ENCODE measurements at places on chromosomes 3 and 15.

DNA sequence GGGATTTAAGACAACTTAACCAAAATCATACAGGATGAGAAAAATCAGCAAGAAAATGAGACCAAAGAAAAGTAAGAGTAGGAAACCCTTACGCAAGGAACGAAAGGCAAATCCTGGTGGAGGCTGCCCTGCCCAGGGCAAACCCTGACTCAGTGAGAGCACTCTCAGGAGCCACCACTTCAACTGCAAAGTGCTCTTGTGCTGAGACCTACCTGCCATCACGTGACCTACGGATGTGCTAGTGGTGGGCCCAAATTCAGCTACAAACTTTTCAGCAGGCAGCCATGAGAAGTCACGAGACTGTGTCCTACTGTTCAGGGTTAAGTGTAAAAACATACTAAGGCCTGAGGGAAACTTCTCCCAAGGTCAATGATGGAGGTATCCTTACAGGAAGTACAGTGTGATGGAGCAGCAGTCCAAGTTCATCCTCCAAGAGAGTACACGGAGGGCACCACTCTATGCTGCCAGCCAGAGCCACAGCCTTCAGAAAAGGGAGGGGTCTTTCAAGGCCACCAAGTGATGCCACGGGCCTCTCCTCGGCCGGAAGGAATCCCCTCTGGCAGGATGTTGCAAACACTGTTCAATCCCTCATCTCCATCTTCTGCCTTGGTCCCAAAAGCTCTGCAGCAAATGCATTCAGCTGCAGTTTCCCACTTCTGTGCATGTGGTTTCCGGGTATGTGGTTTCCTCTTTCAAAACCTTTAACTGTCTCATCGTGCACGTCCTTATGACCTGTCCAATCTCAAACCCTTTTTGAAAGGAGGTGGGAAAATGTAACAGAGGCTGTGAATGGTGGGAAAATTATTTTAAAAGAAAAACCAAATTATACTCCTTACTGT, 9.5 kb downstream of the CHSY1 start:
- peak; percentile 58 for DNase-seq

- DNase-seq: no peak
Observed at GRCh38 chr15:68204776-68205557, at the start of gene CALML4. CALML4 (minus strand) TSS chr15:68205332; CDS start chr15:68205247, 85 bp downstream.

- no peak for DNase-seq
Observed at GRCh38 chr15:84750583-84751092, 2.2 kb downstream of the ZNF592 start.

DNA sequence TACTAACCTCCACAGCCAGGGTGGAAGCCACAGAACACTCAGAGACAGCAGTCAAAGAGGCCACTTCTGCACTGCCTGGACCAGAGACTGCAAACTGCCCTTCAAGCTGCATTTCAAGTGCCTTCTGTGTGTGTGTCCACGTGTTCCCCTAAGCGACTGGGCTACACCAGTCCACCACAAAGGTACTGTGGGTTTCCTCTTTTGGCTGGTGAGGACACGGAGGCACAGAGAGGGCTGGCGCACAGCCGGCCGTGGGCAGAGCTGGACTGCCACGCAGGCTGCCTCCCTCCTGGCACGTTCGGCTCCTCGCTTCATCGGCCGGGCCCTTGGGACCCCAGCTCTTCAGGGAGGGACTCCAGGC, 60.9 kb downstream of the MGLL start:
- DNase-seq: no peak

DNA sequence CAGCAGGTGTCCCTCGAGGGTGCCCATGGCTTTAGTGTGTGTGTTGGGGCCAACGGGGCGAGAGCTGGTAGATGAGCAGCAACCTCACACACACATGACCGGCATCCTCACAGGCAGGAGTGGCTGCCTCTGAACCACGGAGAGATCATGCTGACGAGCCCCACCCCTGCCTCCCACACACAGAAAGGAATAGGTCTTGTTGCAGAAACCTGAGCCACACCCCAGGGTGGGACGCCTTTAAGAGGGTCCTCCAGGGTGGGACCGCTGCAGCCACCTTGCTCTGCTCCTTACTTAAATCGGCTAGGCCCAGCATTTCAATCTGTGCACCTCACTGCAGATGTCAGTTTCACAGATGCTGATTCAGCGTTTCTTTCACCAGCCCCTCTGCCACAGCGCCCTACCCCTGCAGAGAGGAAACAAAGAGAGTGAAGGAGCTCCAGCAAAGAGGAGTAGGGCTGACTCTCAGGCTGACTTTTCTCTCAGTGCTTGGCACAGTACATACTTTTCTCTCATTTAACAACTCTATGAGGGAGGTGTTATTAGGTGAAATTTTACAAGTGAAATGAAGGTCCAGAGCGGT, 61.2 kb upstream of the EPHB3 start:
- DNase-seq: no peak

Measured in effector CD4-positive, alpha-beta T cell (primary cell).